ENCODE measurements at places on chromosomes 11 and 22.

DNA sequence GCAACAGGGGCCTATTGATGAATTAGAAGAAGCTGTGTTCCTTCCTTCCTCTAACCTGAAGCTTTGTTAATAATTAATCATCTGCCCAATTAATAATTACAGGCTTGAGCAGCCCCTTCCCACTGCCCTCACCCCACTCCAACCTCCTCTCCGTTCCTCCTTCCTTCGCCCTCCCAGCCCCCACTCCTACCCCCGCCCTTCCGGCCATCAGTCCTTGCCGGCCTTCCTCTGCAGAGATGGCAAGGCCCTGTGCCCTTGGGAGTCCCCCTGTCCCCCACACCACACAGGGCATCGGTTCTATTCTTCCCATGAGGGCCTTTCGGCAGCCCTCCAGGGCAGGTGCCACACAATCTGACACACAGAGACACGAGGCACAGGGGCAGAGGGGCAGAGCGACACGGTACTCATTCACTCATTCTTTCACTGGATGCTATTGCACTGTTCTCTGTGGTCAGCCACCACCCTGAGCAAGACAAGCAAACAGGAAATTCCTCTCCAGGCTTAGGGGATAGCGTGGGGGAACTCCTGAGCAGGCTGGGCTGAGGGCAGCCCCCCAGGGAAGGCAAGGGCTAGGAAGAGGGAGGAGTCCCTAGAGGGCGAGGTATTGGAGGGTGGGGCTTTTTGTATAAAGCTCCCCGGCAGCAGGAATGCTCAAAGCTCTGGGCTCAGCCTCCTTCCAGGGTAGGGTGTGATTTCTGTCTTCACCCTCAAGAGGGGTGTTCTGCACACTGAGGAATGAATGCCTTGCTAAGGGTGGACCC is 14.7 kb downstream of the MGAT3 start:
- DNase-seq, result no peak

DNA sequence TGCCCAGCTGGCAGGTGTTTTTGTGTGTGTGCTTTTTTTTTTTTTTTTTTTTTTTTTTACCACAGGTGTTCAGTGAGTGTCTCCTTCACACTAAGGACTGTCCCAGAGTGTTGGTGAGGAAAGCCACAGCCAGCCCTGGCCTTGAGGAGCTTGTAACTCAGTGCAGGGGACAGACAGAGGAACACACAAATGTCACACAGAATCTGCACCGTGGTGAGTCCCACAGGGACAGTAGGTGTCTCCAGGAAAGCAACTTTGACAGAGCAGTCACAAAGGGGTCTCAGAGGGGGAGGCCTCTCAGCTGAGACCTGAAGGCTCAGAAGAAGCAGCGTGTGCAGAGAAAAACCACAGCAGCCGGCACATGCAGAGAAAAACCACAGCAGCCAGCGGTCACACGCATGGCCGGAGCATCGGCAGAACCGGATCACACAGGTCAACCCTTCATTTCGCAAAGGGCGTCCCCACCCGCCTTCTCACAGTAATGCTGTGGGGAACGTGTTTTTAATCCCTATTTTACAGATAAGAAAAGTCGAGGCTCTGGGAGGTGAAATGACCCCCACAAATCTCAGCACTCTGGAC is 101.7 kb upstream of the PRR5 start:
- no peak for DNase-seq

- no peak for DNase-seq
These were observed 7.6 kb downstream of the BRSK2 start for GRCh38 chr11:1397146-1397861.

DNA sequence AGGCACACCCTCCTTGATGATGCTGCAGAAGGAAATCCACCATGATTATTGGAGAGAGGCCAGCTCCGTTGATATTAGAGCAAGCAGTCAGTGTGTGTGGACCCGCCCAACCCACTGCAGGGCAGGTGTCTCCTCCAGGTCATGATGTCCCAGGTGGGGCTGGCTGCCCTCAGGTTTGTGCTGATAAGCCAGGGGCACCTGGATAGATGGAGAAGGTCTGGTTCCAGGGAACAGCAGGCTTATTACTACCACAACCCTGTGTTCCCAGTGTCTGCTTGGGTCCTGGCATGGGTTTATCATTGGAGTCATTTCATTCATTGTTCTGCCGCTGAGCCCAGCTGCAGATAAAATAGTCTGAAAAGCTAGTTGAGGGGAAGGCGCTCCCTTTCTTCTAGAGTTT is 181.1 kb upstream of the NECTIN1 start:
- DNase-seq, result no peak

GRCh38 chr11:72777755-72778278 is 16.0 kb downstream of the STARD10 start:
- DNase-seq, result no peak

DNA sequence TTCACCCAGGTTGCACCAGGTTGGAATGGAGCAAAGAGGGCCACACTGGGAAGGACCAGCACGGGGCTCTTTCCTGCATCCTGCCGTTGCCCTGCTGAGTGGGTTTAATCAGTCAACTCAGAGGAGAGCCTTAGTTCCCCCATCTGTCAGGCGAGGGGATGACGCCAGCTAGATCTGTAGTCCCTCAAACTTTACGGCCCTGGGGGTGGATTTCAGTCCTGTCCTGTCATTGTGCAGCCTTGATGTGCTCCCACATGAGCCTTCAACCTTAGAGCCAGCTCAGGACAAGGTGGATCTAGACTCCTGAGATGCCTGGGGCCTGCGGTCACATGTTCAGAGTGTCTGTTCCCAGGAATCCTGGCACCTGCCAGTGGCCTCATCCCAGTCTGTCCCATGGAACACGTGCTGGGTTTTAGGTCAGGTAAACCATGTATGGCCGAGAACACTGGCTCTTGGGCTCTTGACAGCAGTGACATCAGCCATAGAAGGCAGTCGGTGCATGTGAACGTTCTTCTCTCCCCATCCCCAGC is 104.3 kb downstream of the BCR start:
- DNase-seq, result no peak

GRCh38 chr11:6655020-6655789 is 404 bp downstream of the DCHS1 start:
- peak; percentile 78 for DNase-seq

DNA sequence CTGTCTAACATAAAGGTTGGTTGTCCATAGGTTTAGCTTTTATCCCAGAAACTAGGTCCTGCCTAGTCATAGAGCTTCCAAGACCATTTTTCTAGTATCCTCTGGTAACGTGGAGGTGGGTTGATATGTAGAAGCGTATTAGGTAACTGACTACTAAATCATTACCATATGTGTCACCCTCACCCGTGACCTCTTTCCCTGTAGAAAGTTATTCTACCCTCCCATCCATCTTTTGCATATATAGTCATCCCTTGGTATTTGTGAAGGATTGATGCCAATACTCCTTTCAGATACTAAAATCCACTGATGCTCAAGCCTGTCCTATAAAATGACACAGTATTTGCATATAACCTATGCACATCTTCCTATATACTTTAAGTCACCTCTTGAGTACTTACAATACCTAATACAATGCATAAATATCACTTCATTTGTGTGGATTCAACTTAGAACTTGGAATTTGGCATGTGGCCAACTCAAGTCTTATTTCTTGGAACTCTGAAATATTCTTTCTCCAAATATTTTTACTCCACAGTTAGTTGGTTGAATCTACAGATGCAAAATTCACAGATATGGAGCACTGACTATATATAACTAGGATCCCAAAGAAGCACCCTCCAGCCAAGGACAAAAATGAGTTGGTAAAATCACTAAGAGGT is 497.0 kb upstream of the TENM4 start:
- no peak for DNase-seq

GRCh38 chr11:99911116-99911515 is 776.0 kb upstream of the ARHGAP42 start:
- no peak for DNase-seq

- DNase-seq, result peak; percentile 92
These were observed 3.6 kb downstream of the FIBP start for GRCh38 chr11:65884716-65885092.

DNA sequence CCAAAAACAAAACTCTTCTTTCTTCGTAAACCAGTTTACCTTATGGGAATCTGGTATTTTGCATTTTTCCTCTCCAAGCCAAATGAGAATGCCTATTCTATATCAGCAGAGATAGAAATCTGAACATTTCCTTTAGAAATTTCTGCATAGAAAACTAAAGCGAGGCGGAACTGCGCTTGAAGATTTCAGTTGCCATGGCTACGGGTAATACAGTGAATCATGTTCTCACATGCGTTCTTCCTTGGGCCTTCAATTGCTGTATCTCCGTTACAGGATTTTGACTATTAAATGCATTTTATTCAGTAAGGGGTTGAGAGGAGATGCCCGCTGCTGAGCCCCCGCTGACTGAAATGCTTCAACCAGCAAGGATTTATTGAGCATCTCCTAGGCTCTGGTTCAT is 108.2 kb upstream of the CRYBB3 start:
- DNase-seq, result no peak

DNA sequence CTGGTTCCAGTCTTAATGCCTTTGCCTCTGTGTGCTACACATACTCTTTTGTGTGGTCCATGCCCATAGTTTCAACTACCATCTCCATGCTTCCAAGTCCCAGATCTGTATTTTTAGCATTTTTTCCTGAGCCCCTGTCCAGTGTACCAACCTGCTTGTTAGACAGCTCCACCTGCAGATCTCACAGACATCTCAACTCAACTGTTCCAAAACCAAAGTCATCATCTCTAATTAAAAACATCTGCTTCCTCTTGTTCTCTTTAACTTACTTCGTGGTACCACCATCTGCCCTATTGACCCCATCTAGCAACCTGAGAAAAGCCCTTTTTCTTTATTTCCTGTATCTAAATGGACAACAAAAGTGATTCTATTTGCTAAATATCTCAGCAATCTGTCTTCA is 8.6 kb upstream of the KMT2A start:
- DNase-seq, result no peak

- no peak for DNase-seq
These were observed 64.5 kb downstream of the MACROD1 start for GRCh38 chr11:64101461-64101860.

DNA sequence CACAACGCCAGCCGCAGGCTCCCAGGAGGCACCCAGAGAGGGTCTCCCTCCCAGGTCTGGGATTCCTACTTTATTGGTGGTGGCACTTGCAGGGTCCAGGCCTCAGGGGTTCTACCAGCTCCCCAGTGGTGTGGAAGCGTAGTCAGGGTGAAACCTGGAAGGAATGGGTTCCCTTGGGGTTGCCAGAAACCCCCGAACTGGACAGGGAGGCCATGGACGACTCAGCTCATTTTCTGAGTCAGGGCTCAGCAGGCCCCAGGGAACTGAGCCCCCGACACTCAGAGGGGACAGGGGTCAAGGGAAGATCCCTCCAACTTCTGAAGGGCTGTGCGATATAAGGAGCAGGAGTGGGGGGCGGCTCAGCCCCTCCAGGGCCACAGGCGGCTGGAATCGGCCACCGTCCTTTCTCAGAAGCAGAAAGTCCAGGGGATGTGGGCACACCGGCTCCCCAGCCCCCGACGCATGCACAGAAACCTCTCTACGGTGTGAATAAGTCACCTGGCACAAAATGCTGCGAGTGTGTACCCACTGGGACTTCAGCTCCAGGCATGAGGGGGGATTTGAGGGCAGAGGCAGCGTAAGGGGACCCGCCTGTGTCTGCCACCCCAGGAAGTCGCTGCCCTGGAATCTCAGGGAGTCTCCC is 25.1 kb downstream of the MRGPRG start:
- DNase-seq, result no peak

- DNase-seq, result no peak
These were observed 127.0 kb downstream of the TRPC6 start for GRCh38 chr11:101456812-101457211.

DNA sequence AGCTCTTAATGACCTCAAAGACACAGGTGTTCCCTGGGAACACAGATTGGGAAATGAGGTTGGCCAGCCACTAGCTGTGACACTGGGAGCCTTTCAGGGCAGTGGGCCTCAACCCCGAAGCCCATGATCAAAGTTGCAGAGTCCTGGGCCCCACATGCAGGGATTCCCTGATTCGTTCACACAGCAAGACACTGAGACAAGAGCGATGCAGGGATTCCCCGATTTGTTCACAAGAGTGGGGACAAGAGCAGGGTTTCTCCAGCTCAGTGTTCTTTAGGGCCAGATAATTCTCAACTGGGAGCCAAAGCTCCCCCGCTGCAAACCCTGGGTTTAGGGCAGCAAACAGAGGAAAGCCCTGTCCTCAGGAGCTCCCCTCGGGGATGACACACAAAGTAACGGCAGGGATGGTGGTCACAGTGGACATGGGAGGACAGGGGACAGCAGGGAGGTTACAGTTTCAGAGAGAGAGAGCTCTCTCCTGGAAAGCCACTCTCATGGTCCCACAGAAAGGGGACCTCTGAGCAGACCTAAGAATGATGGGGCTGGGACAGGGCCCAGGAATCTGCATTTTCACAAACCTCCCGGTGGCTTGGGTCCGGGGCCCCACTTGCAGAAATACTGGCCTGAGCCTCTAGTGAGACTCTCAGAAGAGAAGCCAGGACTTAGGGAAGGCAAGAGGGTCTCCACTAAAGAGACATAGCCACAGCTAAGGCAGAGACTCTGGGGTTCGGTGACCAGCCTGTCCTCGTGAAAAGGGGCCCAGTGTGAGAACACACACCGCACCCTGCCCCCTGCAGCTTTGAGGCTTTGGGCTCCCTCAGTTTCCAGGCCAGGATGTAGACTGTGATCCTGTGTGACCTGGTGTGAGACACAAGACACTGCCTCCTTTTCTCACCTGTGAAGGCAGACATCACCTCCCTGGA is 7.4 kb upstream of the GNAZ start:
- DNase-seq, result peak; percentile 5

- no peak for DNase-seq
These were observed 360.3 kb upstream of the PDGFD start for GRCh38 chr11:104524254-104524653.

DNA sequence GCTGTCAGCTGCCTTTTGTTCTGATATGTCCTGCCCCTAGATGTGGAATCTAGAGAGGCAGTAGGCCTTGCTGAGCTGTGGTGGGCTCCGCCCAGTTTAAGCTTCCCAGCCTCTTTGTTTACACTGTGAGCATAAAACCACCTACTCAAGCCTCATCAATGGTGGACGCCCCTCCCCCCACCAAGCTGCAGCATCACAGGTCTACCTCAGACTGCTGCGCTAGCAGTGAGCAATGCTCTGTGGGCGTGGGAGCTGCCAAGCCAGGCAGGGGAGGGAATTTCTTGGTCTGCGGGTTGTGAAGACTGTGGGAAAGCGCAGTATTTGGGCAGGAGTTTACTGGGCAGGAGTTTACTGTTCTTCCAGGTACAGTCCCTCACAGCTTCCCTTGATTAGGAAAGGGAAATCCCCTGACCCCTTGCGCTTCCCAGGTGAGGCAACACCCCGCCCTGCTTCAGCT is 98.5 kb downstream of the SMCO4 start:
- DNase-seq, result no peak

DNA sequence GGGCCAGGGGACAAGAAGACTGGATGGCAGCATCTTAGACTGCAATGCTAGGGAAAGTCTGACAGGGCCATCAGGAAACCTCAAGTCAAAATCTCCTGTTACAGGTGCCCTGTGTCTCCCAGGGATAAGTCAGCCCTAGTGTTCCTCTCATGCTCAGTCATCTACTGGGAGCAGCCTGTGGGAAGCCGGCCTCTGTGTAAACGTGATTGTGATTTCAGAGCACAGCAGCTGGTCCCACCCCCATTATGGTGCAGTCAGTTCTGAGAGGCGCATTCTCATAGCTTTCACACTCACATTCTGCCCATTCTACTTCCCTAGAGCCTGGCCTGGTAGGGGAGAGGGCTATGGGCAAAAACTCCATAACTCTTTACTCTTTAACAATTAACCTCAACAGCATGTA is 7.2 kb upstream of the SLN start:
- no peak for DNase-seq

GRCh38 chr11:102603091-102603490 is 22.0 kb downstream of the MMP20 start:
- no peak for DNase-seq

- no peak for DNase-seq
These were observed 225.9 kb upstream of the SESN3 start for GRCh38 chr11:95456714-95457491.

GRCh38 chr22:41596776-41597634 is 7.4 kb upstream of the PMM1 start:
- peak; percentile 76 for DNase-seq

Measured in SK-N-SH (cell line).